ENCODE measurements at places on chromosomes 7 and 10. TPM values are rescaled to one million over a fixed set of nuclear protein-coding genes. Genes with fewer than 3 reads are reported as not detected.

DNA sequence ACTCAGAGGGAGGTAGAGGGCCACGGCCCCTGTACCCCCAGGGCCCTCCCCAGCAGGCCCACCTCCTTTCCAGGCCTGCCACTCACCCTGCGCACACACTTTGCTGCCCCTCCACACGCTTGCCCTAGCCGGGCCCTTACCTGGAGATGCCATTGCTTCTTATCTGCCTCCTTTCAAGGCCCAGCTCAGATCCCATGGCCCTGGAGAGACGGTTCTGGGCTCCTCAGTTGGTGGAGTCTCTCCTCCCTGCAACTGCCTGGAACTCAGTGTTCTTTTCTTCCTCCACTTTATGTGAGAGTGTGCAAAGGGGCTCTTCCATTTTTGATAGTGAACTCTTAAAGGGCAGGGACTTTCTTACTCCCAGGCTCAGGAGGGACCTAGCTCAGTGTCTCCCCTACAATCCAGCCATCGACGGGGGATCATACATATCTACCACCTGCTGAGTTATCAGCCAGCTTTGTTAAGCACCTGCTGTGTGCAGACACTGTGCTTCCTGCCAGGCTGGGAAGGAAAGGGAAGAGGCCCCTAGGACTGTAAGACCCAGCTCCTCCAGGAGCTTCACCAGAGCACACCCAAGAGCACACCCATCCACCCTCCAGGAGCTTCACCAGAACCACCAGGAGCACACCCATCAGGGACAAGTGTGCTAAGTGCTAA lies 89.3 kb upstream of the MACROH2A2 start:
- DNase-seq, result no peak

DNA sequence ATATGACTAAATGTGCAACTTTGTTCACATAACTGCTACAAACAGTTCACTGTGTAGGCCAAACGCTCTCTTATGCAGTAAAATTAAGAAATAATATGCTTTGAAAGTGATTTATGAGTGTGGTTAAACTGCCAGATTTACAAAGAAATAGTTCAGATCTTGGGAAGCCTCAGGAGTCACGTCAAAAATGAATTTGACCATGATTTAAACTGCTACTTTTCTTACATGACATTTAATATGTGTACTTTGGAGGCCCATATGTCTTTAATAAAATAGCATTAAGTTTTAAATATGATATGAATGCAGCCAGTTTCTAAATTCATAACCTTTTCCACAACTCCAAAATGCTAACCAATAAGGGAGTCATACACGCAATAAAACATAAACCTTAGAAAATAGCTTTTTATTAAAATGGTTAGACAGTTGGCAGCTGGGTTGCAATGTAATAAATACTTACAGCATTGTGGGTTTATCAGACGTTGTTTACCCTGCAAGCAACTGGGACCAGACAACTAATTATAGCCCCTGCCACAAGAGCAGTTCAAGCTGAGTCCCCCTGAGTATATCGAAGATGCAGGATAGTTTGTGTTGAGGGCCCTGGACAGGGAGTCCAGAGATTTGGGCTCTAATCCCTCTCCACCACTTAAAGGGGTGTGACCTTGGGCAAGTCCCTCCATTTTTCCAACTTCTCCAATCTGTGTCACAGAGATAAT lies 640.4 kb downstream of the LRMDA start:
- DNase-seq, result no peak

DNA sequence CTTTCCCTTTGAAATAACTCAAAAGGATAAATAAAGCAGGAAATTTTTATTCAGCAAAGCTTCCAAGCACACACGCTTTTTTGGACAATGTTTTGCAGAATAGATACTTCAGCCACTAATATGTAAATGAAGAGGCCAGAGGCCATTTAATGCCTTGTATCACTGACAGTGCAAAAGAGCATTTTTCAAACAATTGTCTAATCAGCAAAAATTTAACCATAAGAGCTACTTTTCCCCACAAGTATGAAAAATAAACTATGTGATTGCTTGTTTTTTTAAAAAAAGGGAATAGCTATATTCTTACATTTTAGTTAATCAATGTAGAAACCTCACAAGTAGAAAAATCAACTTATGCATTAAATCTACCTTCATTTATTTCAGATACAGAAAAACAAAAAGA lies 99.7 kb downstream of the COL28A1 start:
- DNase-seq, result no peak

DNA sequence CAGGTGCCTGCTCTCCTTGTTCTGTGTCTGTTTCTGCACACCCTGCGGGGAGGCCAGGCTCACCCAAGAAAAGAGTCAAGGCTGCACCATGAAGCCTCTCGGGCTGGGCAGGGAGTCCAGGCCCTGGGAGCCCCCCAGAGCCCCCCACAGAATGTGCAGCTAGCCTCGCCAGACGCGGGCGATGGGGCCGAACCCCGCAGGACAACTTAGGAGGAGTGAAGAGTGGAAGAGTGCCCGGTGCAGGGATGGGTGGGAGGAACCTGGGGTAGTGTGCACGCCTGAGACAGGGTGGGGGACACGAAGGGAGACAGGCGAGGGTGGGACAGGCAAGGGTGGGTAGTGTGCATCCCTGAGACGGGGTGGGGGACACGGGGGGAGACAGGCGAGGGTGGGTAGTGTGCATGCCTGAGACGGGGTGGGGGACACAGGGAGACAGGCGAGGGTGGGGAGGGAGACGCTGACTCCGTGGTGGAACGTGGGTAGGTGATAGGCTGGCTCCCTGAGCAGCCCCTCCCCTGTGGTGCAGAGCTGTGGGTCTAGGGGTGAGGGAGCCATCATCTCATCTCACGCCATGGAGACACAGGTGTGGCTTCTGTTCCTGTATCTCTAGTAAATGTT lies 615.4 kb downstream of the DNAJB6 start:
- no peak for DNase-seq

DNA sequence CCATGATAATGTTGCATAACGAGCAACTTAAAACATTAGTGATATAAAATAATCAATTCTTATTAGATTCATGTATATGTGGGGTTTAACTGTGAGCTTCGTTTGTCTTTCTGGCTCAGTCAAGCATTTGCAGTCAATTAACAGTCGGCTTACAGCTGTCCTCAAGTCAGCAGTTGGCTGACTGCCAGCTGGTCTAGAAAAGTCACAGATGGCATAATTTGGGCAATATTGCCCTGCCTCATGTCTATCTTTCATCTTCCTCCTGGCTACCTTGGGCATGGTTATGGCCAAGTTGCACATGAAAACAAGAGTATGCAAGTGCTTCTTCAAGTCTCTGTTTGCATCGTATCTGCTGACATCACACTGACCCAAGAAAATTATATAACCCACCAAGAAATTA lies 186.1 kb upstream of the ZWINT start:
- no peak for DNase-seq

The ZNF398 gene
- total RNA-seq, result 12.2 TPM

The CDC14C gene
- 0.54 TPM for total RNA-seq

GRCh38 chr7:152076324-152076821 lies 50.9 kb downstream of the GALNT11 start:
- DNase-seq, result peak; percentile 67

The CNPY1 gene
- not detected for total RNA-seq

DNA sequence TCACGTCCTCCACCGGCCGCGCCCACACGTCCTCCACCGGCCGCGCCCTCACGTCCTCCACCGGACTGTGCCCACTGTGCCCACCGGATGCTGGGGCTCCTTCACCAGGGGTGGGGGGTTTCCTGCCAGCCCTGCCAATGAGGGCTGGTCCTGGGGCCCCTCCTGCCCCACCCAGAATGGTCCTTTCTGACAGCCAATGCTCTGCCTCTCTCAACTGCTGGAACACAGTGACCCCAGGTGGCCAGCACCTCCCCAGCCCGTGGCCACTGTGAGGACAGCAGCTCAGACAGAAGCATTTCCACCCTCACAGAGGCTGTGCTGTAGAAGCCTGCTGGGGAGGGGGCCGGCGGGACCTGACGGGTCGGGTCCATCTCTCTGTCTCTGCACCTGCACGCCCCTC lies 90.1 kb upstream of the DNAAF5 start:
- DNase-seq, result peak; percentile 11

DNA sequence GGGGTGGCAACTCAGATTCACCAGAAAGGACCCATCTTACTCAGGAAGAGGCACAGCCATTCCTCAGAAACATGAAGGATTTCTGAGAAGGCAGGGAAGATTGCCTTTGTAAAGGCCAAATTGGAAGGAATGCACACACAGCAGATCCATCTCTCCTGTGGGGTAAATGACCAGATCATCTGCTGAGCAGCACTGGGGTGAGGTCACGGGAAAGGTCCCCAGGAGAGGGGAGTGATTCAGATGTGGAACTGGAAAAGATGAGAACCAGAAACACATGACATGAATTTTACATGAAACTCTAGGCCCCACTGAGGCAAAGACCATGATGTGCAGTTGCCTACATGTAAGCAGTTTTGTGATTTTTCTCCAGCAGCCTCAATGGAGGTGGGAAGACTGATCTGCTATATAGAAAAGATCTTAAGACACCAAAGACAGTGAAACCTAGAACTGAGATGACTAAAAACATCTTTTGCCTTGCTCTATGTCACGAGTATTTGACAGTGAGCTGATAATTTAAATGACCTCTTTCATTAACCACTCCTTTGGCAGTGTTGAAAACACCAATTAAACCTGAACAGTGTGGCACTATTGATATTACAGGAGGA lies 91.6 kb downstream of the AMPH start:
- DNase-seq, result no peak

DNA sequence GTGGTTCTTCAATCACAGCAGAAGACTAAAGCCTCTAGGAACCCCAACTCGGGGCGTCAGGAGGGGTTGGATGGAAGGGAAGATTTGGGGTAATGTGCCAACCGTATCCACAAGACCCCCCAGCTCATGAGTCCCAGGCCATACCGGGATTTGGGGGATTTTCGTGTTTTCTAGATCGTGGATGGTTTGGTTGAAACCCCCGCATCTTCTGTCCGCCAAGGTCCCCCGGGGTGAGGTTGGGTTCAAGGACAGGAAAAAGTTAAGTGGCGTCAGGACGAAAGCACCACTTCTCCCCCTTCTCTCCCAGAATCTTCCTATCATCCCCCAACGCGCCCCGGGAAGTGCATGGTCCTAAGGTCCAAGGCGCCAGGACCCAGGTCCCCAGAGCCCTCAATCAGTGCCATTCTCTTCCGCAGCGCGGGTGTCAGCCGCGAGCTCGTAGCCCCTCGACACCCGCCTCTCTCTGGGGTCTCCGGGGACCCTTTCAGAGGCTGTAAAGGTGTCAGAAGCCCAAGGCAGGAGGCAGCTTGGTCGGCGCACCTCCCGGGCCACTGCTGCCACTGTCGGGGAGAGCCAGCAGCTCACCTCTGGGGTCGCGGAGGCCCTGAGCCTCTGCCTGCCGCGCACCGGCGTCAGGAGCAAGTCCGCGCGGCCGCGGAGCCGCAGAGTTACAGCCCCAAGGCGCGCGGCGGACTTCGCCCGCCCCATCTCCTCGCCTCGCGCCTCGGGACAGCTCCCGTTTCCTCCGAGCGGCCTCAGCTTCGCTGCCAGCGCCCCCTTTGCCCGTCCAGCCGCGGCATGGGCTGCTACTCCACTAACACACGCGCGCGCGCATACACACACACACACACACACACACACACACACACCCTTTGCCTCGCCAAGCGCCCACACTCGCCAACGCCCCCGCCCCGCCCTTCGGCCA lies 1.5 kb downstream of the MKX start:
- DNase-seq, result peak; percentile 84

- no peak for DNase-seq
Measured at GRCh38 chr10:113895018-113895417, 40.6 kb downstream of the NHLRC2 start.

The WDR91 gene
- 7.2 TPM for total RNA-seq

DNA sequence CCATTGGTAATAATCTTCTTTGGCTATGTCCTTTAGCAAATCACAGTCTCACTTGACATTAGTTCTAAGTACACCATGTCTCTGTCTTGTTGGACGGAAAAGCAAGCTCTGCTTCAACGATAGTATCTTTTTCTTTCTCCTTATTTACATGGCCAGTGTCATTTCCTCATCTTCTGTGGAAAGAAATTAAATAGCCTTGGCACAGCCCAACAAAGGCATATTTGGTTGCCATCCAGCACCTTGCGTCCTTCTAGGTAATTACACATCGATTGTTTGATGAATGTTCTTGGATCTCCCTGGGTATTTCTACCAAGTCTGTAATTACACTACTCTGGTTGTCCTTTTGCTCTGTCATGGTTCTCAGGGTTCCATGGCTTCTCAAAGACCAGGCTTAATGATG lies 183.1 kb downstream of the CHN2 start:
- DNase-seq, result no peak

DNA sequence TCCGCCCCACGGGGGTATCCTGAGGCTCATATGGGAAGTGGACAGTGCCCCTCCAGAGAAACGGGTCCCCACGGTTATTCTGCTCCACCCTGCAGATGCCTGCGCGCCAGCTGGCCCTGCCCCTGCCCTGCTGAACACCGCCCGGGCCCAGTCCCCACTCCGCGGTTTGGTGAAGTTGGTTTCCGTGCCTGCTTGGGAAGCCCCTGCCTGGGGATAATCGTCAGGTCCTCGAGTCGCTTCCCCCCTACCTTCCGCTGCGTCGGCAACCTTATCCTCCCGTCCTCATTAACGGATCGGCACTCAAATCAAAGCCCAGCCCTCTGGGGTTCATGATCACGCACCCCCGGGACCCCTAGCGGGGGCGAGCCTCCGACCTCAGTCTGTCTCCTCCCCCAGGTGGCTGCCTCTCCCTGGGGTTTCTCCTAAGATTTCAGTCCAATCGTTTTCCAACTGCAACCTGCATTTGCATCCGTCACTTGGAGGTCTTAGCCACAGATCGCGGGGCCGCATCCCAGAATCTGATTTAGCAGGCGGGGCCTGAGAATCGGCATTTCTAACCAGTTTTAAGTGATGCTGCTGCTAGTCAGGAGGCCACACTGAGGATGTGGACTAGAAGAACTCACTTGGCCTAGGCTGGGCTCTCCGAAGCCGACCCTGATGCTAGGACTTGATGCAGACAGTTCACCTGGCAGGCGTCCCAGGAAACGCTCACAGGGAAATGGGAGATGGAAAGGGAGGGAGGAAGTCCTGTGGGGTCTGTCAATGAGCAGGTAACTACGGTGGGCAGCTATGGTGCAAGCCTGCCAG lies 27.6 kb downstream of the WDR86 start:
- no peak for DNase-seq

DNA sequence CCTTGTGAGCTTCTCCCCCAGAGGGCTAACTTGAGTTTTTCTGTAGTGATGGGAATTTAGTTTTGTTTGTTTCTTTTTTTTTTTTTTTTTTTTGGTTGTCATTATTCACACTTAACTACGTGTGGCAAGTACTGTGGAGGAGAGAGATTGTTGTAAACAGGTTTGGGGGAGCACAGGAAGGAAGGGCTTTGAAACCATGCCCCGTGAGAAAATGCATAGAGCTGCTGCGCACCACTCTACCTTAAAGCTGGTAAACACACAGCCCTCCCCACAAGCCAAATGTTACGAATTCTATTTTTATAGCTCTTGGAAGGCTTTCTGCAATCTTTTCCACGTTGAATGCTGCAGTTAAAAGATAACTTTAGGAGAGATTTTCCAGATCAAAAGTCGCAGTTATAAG lies 76.2 kb downstream of the ZNF22 start:
- no peak for DNase-seq

Measured in neural progenitor cell (in vitro differentiated cells).